ENCODE measurements at places on chromosomes 5 and 9.
A peak's percentile ranks its signal among the peaks of the same experiment; 100 is the strongest.

- DNase-seq: no peak
Measured at GRCh38 chr5:61306531-61307131, 25.4 kb upstream of the ZSWIM6 start.

DNA sequence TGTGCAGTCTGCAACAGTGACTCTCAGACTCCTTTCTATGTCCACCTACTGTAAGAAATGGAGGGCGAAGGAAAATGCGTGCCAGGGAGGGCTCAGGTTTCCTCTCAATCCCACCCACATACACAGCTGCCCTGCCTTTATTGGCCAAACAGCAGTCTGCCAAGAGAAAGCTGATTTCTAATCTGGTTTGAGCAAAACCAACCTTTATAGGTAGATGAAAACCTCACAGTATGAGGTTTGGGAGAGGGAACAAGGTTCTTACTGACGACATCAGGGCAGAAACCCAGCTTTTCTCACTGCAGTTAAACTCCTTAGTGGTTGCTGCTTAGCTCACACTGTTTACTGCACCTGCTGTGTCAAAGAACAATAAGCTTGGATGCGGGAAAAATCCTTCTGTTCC, 152.3 kb upstream of the KLF9 start:
- DNase-seq: no peak

DNA sequence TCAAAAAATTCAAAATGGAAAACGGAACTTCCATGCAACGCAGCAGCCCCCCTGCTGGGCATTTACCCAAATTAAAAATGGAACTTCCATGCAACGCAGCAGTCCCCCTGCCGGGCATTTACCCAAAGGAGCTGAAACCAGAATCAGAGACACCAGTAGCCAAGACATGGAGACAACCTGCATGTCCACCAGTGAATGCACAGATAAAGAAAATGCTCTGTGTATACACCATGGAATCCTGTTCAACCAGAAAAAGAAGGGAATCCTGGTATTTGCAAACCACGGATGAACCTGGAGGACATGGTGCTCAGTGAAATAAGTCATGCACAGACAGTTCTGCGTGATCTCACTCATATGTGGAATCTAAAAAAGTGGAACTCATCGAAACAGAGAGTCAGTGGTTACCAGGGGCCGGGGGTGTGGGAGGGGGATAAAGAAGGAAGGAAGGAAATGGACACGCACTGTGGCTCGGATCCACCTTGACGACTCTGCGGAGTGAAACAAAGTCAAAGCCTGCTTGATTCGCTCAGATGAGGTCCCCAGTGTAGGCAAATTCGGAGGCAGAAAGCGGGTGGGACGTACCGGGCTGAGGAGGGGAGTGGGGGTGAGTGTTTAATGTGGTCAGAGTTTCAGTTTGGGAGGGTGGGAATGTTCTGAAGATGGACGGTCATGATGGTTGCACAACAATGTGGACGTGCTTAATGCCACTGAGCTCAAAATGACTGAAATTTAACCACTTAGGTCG, 40.2 kb upstream of the EXOC3 start:
- peak; percentile 98 for DNase-seq

DNA sequence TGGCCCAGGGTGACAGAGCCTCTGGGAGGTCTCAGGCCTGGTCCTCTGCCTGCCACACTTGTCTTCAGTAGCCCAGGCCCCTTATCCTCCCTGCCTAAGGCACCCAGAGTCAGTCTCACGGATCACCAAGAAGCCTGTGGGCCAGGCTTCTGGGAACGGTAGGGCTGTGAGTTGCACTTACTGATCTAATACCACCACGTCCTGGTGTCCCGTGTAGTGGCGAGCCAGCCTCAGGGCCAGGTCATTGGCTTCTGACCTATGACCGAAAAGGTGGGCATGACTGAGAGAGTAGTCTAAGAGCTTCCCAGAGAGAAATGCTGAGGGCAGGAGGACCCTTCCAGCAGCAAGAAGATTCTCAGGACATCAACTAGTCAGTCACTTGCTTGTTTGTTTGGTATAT, 7.4 kb downstream of the PHYKPL start:
- DNase-seq: no peak

DNA sequence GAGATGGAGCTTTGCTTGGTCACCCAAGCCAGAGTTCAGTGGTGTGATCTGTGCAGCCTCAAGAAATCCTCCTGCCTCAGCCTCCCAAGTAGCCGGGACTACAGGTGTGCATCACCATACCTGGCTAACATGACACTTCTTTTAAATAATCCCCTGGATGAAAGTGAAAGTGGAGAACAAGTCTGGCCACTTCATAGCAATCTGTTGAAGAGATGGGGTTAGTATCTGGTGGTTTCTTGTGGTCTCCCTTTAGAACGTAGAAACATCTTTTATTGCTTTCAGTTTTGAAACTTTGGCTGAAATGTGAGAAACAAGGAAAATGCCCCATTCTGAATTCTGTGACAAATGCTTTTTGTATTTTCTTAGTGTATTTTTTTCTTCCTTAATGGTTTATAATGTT, 452.5 kb upstream of the RIOK2 start:
- DNase-seq: no peak

GRCh38 chr9:38316166-38316780, 76.2 kb upstream of the ALDH1B1 start:
- no peak for DNase-seq

- DNase-seq: no peak
Measured at GRCh38 chr5:109971968-109972367, 282.2 kb downstream of the MAN2A1 start.

DNA sequence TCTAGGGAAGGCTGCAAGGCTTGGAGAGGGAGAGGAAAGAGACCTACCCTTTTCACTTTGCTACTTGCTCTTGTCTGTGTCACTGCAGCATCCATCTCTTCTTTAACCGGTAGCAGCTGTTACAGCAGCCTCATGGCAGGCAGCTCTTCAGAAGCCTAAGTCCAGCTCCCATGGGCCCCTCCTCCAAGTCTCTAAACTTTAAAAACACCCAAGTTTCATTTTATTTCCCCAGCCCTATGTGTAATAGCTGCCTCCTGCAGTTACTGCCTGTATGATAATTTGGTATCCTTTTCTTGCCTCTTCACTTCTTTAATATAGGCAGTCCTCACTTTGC, 313.1 kb upstream of the PIK3R1 start:
- DNase-seq: no peak

GRCh38 chr5:65034813-65035209, 266.1 kb downstream of the CWC27 start:
- no peak for DNase-seq

- no peak for DNase-seq
Measured at GRCh38 chr9:112817860-112818203, 67.3 kb downstream of the SNX30 start.

DNA sequence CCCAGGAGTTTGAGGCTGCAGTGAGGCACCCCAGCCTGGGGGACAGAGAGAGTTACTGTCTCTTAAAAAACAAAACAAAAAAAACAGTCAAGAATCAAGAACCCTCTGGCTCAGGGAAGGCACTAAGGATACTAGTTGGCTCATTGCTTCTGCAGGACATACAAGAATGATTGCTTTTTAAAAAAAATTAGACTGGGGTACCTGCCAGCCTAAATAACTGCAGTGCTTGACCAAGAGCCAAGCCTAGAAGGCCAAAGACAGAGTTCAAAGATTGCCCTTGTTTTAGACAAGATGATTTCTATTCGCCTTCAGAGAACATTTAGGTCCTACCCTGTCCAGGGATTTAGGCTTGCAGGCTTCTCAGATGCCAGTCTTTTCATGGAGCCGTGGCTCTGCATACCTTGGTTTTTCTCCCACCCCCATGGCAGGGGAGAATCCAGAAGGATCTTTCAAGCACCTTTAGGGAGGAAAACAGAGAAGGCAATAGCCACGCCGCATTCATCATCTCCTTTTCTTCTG, 93.7 kb upstream of the IL6ST start:
- no peak for DNase-seq

GRCh38 chr5:1392801-1393565, 48.1 kb upstream of the CLPTM1L start:
- DNase-seq: peak; percentile 28

DNA sequence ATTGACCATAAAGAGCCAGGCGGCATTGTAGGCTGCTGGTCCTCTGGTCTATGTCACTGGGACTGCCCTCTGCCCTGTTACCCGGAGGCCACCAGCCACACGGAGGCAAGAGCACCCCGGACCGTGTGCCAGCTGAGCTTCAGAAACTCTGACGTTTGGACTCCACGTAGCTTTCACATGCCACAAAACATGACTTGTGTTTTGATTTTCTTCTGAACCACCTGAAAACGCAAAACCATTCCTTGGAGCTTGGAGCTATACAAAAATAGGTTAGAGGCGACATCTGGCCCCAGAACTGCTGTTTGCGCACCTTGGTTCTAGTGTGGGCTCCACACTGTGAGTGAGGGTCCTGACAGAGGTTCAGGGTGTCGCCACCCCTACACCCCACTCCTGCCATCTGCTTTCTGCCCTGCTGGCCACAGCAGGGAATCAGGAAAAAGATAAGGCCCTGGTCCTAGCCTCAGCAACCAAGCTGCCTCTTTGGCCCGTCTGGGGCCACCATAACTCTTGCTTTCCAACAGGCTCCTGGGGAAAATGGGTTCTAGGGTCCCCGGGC, 151.3 kb upstream of the IRX2 start:
- DNase-seq: no peak

GRCh38 chr5:78628270-78628992, 20.1 kb downstream of the LHFPL2 start:
- no peak for DNase-seq

DNA sequence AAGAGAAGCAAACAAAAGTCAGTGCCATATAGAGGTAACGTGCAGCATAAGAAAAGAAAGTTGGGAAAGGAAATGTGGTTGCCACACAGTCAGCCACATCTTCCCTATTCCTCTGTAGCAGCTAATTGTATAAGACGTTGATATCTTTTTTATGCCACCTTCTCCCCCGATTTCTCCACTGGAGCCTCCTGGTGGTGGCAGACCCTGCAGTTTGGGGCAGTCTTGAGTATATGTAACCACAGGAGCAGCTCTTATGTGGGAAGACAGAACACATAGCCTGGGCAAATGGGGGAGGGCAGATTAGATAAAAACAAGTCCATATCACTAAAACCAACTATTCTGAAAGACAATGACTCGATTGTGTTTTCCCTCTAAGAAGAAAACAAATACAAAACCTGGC, 99.7 kb downstream of the PLCXD3 start:
- DNase-seq: peak; percentile 44

DNA sequence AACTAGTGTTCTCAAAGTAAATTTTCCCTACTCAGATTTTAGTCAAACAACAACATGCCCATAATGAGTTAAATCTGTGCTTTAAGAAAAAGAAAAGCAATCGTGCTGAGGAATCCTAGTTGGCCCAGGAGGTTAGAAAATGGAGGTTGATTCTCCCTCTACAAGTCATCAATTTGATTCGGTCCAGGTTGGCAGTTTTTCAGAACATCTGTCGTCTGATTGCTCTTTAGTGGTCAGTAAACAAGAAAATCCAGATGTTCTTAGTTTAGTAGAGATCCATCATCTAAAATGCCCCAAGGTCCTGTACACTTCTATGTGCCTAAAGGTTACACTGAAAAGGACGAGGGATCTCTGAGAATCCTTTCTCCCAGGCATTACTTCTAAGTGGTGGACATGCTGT, 659.2 kb downstream of the MTRR start:
- no peak for DNase-seq

- DNase-seq: no peak
Measured at GRCh38 chr5:150527038-150527437, 19.1 kb downstream of the NDST1 start.

GRCh38 chr9:108060175-108060574, 570.6 kb upstream of the KLF4 start:
- no peak for DNase-seq

GRCh38 chr5:108720391-108720790, 27.3 kb upstream of the FER start:
- peak; percentile 30 for DNase-seq

DNA sequence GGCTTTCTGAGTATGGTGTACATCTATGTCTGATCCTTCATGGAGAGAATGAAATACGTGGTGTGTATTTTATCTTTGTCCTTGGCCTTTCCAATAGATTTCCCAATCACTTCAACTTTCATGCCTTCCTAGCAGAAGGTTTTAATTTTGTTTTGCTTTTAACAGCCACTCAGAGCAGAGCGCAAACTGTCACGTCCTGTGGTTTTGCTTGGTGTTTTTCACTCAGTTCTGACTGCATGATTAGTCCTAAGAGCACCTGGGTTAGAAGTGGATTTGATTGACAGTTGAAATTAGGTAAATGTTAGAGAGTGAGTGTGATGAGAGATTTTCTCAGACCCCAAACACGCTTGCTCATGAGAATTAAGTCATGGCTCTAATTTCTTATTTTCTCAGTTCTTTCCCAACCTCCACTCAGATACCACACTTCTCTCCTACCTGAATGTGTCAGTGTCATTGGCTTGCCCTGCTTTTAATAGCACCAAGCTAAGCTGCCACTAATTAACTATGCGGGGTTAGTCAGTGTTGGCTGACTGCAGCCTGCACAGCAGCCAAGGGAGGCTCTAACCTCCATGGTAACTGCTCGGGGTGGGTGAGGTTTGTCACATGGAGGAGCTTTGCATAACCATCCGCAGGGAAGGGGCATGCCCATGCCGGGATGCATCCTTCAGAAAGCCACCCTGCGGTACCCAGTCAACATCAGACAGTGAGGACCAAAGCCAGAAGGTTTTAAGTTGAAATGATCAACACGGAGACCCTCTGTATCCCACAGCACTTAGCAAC, 173.4 kb downstream of the NR3C1 start:
- peak; percentile 27 for DNase-seq

GRCh38 chr5:107389130-107389774, 281.5 kb downstream of the EFNA5 start:
- peak; percentile 80 for DNase-seq

- DNase-seq: no peak
Measured at GRCh38 chr5:175034924-175035323, 310.5 kb downstream of the MSX2 start.

- DNase-seq: no peak
Measured at GRCh38 chr9:37466037-37466709, 923 bp upstream of the ZBTB5 start.

GRCh38 chr5:17157294-17157693, 60.1 kb upstream of the BASP1 start:
- no peak for DNase-seq

DNA sequence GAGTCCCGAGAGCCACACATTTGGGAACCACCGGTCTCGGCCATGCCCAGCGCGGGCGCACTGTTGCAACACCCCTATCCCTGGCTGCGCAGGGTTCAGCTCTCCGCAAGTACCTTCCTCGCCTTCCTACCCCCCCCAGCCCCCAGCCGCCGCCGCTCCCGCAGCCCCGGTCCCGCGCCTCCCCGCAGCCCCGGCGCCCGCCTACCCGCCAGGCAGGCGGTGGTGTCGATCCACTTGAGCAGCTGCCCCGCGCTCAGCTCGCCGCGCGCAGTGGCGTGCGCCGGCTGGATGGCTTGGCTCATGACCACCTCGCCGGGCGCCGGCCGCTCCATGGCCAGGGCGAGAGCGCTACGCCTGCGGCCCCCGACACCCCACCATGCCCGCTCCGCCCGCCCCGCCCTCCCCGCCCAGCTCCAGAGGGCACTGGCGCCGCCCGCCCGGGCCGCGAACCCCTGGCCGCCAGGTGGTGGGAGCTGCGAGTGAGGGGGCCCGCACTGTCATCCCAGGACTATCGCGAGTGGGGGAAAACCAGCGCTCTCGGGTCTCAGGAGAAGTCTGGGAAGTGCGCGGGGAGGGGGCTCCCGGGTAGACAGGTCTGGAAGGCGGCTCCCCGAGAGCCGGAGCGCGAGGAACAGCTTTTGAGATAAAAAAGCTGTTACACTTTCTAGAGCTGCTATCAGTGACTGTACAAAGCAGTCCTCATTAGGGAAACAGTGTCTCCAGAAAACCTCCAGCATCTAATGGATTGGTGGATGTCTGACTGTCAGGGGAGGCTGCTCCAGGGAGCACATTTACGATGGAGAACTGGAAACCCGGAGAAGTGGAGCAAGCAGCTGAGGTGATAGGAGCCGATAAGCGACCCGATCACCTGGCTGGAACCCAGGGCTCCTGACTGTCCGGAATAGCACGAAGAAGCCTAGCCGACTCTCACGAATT, at the start of gene ACOT12:
TSS of gene ACOT12 (minus strand) at position 352 of the 936 bp plus-strand sequence. CDS start at position 332, 20 bp downstream.
- DNase-seq: no peak
